Right lung (tissue), 10 donors: ENCODE measurements at places on chromosomes 3 and 15.
A peak's percentile ranks its signal among the peaks of the same experiment; 100 is the strongest.

DNA sequence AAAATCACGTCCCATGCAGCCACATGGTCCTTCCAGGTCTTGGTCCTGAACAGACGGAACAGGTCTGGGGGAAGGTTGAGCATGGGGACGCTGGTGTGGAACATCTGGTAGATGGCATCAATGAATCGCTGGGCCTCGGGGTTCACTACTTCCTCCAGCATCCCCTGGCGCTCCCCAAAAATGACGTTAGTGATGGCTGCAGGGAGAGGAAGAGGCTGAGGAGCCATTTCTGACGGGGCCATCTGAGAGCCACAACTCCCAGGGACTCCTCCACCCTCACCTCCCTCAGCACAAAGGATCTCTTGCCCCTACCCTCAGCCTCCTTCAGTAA is 23.7 kb downstream of the CYP11A1 start:
- no peak for DNase-seq

GRCh38 chr3:32004113-32004765 is 22.7 kb downstream of the ZNF860 start:
- DNase-seq, result no peak

DNA sequence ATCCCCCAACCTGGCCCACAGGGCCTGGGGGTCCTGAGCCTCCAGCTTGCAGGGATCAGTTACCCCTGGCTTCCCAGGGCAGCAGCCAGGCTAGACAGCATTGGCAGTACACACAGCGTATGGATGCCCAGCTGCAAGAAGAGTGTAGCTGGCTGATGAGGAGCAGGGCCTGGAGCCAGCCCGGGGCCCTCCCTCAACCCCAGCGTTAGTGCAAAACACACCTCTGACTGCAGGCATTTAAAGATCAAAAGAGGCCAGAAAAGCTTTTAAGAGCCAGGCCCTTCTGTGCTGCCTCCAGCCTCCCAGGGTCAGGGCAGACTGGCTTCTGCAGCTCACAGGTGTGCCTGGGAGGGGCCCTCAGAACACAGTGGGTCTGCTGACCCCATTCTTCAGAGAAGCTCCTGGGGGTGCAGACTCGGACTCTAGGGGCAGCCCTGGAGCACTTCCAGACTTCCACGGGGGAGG is 110.6 kb downstream of the ETFA start:
- DNase-seq, result no peak

- DNase-seq, result no peak
These were observed 1375.1 kb upstream of the ALCAM start for GRCh38 chr3:103991461-103992115.

GRCh38 chr3:197460639-197461038 is 95.1 kb downstream of the BDH1 start:
- no peak for DNase-seq

DNA sequence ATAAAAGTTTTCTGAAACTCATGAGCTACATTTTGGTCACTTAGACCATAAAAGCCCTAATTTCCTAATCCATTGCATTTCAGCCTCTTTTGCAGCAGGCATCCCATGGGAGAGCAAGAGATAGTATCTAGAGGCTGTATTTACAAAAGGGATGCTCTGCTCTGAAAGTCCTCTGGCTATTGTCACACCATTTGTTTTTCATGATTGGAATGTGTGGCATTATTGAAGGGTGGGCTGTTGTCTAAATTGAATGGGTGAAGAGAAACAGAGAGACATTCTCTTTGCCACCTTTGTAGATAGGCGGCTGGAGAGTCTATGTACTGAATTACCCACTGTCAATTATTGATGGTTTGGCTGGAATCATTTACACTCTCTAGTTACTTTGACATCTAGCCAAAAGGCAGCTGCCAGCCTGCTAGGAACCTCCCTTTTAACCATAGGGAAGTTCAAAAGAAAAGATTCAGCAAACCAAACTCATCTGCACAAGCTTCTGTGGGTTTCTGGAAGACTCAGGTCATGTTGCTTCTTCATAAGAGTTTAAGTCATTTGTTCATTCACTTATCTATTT is 89.8 kb upstream of the RARB start:
- no peak for DNase-seq

DNA sequence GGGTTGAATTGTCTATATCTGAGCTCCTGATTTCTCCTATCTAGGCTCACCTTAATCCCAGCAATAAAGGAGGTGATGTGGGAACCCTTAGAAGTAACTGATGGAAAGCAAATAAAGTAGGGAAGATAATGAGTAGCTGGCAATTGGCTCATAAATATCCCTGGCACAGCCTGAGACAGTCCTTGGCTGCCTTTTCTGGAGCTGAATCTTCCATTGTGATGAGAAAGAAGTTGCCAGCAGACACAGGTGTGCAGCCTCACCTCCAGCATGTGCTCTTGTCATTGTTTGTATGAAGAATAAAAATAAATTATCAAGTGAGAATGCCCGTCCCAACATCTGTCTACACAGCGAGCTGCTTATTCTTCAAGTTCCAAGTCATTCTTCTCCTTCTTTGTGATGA is 53.2 kb upstream of the RASGRP1 start:
- DNase-seq, result no peak

- DNase-seq, result no peak
These were observed 4.5 kb downstream of the FEZF2 start for GRCh38 chr3:62368705-62369475.

GRCh38 chr15:93179700-93180102 is 90.7 kb upstream of the RGMA start:
- no peak for DNase-seq

DNA sequence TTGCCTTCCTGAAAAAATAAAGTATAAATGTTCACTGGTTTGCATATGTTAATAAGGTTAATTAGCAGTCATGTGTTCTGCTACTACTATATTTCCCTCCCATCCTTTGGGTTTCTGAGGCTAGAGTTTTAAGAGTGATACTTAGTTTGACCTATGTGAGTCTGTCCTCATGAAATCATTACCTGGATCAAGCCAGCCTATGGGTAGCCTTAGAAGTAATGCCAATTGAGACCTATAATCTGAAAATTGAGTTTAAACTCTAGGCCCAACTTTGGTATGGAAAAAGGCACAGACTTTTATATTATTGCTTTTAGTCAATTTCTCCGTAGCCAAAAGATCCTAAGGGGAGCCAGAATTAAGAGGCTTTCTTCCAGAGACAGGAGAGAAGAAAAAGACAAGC is 18.4 kb upstream of the SOX2 start:
- no peak for DNase-seq

- no peak for DNase-seq
These were observed 182.4 kb downstream of the SHQ1 start for GRCh38 chr3:72665701-72666446.

DNA sequence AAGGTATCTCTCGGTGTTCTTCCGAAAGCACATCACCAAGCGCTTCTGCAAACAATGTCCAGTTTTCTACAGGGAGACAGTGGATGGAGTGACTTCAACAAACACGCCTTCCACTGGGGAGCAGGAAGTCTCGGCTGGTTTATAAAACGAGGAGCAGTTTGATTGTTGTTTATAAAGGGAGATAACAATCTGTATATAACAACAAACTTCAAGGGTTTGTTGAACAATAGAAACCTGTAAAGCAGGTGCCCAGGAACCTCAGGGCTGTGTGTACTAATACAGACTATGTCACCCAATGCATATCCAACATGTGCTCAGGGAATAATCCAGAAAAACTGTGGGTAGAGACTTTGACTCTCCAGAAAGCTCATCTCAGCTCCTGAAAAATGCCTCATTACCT is 4.6 kb downstream of the CCR2 start:
- DNase-seq, result no peak

DNA sequence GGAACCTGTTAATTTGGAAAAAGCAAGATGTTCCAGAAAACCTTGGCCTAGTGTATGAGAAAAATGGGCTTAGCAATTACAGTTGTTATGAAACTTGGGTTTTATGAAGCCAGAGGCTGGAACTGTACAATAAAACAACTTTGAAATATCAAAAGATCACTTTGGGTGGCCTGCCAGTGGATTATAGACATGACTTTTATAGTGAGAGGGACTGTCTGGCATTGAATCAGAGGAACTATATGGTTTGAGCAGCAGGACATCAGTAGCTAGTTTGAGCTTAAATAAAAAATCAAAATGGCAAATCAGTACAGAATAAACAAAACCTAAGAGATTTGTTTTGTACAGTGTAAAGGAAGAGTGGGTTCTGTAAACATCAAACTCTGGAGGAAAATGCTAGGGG is 115.0 kb upstream of the PTPRG start:
- DNase-seq, result no peak

GRCh38 chr3:81740731-81741130 is 20.7 kb downstream of the GBE1 start:
- DNase-seq, result no peak

- no peak for DNase-seq
These were observed 330.6 kb downstream of the VPS13C start for GRCh38 chr15:61729646-61730045.

DNA sequence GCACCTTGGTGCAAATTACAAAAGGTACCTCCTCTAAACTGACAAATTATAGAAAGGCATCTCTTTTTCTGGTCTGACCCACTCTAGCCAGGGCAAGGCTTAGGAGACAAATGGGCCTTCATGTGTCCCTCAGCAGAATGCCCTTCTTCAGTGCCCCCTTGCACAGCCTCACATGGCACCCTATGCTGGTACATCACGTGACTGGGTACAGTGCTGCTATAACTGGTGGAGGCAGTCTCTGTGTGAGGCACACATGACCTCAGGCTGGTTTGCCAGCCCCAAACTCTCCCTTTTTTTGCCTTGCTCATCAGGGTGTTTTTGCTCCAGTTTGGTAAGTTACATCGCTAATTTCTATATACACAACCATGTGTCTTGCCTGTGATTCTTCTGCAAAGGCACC is 3.1 kb downstream of the CLEC3B start:
- DNase-seq, result no peak

GRCh38 chr3:107690522-107691138 is 167.9 kb downstream of the BBX start:
- DNase-seq, result no peak

DNA sequence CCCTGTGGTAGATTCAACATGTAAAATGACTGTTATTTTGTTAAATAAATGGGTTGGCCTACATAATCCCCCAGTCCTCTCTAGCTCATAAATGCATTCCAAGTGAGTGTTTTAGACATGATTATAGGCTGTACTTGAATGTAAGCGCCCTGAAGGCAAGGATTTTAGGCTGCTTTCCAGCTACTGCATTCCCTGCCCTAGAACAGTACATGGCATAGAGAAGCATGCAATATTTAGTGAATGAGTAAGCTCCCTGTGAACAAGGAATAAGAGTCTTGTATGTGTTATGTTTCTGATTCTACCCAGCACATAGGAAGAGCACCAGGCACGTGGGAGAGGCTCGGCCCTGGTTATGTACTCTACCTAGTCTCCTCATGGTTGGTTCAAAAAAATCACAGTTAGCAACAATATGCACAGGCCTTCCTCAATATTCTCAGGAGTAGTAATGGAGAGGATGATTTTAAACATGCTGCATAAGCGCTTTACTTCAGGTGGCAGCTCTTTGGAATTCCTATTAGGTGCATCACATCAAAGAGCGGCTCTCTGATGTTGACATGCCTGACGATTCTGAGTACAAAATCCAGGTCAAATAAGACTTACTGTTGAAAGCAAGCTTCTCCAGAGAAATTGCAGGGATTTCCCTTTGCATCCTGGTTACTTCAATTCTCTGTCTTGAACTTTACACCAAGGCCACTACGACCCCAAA is 456.6 kb downstream of the MAGI1 start:
- no peak for DNase-seq

GRCh38 chr15:68347392-68347791 is 69.8 kb downstream of the FEM1B start:
- DNase-seq, result no peak

DNA sequence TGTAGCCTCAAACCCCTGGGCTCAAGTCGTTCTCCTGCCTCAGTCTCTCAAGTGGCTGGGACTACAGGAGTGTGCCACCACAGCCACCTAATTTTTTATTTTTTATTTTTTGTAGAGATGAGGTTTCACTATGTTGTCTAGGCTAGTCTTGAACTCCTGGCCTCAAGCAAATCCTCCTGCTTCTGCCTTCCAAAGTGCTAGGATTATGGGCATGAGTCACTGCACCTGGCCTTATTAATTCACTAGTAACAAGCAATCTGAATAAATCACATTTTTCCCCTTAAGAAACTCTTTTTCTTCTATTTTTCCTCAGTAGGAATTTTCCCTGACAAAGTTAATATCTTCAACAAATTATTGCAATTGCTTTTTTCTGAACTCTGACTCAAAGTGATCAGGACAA is 336.9 kb downstream of the NLGN1 start:
- no peak for DNase-seq

GRCh38 chr3:42292009-42292408 is 26.0 kb upstream of the CCK start:
- no peak for DNase-seq

GRCh38 chr3:13689373-13690260 is 140.7 kb downstream of the FBLN2 start:
- DNase-seq, result no peak

DNA sequence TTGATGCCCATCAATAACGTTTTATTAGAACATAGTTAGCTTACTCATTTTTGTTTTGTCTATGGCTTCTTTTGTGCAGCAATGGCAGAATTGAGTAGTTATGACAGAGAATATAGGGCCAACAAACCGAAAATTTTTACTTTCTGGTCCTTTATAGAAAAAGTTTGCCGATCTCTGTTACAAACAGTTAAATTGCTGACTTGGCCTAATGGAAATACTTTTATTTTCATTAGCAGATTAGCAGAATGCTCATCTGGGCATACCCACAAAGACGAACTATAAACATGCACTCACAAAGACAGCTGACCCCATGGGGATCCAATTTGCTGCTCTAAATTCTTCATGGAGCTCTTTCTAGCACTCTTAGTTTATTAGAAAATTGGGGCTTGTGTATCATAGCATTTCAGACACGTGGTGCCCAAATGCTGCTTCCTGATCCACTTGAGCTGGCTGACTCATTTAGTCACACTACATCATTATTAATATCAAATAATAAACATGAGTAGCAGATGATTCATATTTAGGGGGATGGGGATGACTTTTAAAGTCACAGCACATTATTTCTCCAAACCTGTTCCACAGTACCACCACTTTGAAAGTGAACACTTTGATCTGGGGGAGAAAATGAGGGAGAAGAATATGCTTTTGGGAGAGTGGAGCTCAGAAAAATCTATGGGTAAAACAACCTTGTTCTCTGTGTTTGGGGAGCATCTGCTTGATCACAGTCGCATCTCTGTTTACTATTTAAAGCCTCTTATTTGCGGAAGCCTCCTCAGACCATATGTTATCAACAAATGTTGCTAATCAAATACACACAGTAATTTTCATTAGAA is 228.1 kb upstream of the FEZF2 start:
- DNase-seq, result no peak

GRCh38 chr3:180888992-180889560 is 23.4 kb upstream of the FXR1 start:
- no peak for DNase-seq

DNA sequence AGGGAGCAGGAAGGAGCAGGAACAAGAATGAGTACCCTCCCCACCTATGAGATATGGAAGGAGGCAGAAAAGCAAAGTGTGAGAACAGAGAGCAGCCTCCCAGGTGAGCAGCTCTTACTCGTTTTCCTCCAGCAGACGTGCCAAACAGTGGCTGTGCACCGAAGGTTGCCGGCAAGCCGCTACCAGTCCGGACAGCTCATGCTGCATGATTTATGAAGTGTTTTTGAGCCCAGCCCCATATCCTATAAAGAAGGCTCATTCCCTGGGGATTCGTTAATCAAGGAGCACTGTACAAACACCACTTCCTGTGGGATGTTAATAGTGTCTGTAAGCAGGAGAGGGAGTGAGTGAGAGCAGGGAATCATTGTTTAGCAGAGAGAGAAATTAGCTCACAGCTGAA is 118.3 kb upstream of the FOXB1 start:
- no peak for DNase-seq

- DNase-seq, result no peak
These were observed 200.5 kb downstream of the UACA start for GRCh38 chr15:70562906-70563305.

GRCh38 chr3:53850895-53851294 is 4.5 kb downstream of the IL17RB start:
- DNase-seq, result peak; percentile 38
